ENCODE measurements at places on chromosomes 2 and 18.

DNA sequence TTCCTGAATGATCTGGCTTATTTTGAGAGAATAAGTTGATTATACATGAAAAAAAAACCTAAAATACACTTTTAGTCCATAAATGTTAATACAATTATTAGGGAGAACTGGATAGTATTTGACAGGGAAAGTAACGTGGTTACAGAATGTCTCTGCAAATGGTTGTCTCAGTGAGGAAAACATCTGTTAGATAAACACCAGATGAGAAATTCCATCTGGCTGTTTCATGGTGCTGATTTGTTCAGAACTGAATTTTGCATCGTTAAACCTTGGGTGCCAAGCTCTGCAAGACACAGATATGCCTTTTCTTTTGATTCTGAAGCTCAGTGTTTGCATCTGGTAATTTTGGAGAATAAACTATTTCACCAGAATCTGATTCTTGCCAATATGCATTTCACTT is 90.4 kb downstream of the SCN3A start:
- DNase-seq, result no peak

DNA sequence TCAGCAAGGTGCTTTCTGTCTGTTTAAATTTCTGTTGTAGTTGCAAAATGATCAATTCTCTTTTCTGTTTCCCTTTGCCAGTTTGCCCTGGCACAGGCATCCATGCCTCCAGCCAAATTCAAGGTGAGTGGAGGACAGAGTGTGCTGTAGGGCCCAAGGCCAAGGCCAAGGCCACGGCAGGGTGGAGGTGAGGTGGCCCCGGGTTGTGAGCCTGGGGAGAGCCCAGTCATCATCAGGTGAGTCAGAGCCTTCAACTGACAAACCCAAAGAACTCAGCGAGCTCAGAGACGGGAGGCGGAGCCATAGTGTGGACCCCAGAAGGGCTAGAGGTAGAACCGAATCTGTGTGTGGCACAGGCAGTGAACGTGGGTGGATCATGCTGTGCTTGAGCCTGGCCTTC is 55.7 kb downstream of the BCL2L11 start:
- no peak for DNase-seq

- no peak for DNase-seq
These were observed 43.8 kb downstream of the XIRP2 start for GRCh38 chr2:166932032-166932431.

DNA sequence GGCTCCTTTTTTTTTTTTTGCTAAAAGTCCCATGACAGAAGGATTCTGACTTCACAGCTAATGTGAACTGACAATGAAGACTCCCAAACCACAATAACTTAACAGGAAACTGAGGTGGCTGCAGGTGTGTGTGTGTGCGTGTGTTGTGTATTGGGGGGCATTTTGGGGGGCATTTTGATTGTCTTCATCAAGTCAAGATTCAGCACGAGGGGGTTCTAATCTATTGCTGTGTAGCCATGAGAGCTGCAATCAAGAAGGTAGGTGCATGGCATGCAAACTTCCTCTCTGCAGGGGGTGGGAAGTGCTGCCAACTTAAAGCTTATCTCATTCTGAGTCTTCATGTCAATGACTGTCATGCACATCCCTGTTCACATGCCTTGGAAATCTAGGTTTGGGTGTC is 25.2 kb downstream of the SPRED2 start:
- no peak for DNase-seq

DNA sequence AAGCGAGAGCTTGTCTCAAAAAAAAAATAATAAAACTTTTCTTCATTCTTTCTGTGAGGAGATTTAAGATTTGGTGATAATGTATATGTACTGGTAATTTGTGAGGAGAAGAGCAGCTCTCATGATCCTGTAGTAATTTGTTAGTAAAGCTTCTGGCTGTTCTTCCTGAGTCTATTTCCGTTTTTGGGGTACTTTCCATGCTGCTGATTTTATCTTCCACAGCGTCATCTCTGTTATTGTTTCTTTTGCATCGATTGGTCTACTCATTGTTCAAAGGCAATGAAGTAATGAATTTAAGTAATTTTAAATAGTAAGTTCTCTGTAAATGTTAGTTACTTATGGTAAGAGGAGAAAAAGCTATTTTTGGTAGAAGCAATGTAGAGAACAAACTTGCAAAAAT is 12.0 kb downstream of the NDUFAF7 start:
- DNase-seq, result no peak

DNA sequence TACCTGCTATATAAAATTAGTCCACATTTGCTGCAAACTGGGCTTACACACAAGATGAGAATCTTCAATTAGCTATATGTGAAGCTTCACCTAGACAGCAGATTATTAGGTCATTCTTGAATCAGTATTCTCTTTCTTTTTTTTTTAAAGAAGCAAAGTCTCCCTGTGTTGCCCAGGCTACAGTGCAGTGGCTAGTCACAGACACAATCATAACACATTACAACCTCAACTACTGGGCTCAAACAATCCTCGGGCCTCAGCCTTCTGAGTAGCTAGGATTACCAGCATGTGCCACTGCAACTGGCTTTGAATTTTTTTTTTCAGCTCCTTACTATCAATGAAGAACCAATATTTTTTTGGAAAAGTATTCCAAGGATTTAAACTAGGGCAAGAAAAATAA is 30.5 kb downstream of the OLA1 start:
- DNase-seq, result no peak

DNA sequence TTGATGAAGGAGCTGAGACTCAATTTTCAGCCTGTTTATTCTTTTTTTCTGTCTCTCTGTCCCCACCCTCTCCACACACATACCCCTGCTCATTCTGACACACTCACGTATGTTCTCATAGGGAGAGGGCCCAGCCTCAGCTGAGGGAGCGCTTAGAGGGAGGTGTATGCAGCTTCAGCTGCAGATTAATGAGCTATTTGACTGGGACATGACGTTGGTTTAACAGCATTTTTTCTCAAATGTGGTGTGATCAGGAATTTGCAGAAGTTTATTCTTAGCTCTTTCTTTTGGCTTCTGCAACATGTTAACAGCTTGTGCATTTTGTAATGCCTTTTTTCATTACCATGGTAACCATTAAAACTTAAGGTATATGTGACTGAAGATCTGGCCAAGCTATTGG is 1547.1 kb upstream of the PIK3C3 start:
- no peak for DNase-seq

DNA sequence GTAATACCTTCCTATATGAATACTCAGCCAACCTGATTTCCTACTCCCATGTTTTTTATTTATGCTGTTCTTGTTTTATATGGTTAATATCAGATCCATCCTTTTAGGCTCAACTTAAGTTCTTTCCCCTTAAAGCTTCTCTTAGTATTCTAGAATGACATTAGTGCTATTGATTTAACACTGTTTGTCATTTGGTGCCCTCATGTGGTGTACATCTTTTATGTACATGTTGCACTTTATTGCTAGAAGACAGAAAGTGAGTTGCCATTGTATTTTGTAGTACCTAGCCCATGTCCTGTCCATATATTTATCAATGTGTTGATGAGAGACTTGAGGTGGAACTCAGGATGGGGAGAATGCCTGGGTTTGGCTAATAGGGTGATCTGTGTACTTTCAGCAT is 2.5 kb downstream of the HTRA2 start:
- DNase-seq, result no peak

DNA sequence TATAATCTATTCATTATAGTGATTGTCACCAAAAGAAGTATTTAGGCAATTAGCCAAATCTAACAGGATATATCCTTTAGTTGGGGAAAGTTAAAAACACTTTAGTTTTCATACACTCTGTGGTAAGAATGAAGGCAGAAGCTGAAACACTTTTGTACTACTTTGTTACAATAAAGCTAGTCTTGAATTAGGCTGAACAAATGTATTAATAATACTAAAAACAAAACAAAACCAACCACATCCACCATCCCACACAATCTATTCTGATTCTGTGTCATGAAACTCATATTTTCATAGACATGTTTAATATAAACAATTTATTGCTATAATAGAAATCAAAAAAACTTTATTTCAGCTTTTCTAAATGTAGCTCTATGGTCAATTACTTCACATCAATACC is 508.8 kb downstream of the ZEB2 start:
- DNase-seq, result no peak

- DNase-seq, result no peak
These were observed 96.3 kb downstream of the ARMC9 start for GRCh38 chr2:231294571-231295362.

DNA sequence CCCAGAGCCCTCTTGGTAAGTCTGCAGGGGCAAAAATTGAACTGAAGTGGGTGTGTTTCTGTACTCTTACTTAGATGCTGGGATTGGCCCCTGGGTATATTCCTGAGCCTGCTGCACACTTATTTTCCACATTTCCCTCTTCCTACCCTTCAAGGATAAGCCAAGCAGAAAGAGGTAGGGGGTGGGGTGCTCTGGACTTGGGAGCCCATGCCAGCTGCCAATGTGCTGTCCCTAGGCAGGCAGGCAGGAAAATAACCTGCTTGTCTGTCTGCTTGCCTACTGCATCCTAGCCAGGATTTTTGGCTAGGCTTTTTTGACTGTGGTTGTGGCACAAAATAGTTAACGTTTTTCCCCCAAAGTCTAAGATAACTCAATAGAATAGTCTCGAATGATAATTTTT is 234.3 kb downstream of the ALK start:
- DNase-seq, result no peak

DNA sequence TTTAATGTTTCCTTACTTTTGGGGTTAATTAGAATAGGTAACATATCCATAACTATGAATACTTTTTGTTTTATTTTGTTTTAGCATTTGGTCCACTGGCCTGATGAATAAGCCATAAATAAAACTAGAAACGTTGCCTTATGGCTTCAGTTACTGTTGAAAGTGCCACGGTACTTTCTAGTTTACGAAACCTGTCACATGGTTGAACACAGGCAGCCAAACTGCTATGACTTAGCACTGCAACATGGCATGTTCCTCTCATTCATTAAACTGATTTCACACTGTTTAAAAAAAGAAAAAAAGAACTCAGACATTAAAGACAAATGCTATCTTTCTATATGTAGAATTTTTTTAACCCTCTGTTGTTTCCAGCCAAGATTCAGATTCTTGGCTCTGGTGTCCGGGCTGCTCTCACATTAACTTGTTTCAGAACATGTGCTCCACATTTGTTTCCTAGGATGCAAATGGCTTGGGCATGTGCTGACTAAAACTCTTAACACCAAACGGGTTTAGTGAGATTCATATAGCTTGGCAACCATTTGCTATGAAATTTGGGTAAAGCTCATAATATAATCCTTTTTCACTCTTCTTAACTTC is 323.9 kb upstream of the RND3 start:
- no peak for DNase-seq

Data from mucosa of descending colon (tissue), 3 donors.